ENCODE measurements at places on chromosomes 3 and 15. TPM values are rescaled to one million over a fixed set of nuclear protein-coding genes. Genes with fewer than 3 reads are reported as not detected.

LRIG1 gene
- total RNA-seq, result 26.2 TPM

CIDEC gene
- total RNA-seq, result not detected

NPAP1 gene
- total RNA-seq, result not detected

WDR48 gene
- 23.3 TPM for total RNA-seq

PLA1A gene
- 29.9 TPM for total RNA-seq

SERPINI2 gene
- not detected for total RNA-seq

HRG gene
- total RNA-seq, result not detected

Data from melanocyte of skin (primary cell).